ENCODE measurements at places on chromosomes 13 and 19.
A peak's percentile ranks its signal among the peaks of the same experiment; 100 is the strongest.

DNA sequence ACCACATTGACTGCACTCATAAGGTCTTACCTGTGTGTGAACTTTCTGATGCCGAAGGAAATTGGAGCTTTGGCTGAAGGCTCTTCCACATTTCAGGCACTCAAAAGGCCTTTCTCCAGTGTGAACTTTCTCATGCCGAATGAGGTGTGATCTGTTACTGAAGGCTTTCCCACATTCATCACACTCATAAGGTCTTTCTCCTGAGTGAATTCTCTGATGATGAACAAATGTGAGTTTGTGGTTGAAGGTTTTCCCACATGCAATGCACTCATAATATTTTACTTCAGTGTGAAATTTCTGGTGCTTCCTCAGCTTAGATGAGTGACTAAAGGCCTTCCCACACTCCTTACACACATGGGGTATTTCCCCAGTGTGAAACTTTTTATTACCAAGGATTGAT lies 5.7 kb downstream of the ZNF132 start:
- no peak for DNase-seq

- DNase-seq = peak; percentile 75
Measured at GRCh38 chr19:53333066-53333462, 485 bp upstream of the ZNF845 start.

GRCh38 chr13:51520524-51520923 lies 63.7 kb upstream of the WDFY2 start:
- DNase-seq = no peak

DNA sequence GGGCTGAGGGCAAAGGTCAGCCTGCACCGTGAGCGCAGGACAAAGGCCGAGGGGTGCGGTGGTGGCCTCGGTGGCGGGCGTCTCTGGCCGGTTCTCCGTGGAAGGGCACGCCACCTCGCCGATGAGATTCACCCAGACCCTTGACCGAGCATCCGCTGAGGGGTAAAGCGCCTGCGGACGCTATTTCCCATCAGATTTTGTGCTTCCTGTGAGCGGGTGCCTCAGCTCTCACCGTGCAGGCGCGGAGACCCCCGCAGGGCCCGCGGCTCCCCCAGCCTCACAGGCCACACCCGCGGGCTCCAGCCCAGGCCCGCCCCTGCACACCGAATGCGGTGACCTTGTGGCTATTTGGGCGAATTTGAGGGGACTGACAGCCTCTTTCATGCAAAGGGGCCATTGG lies 348.0 kb downstream of the TEX29 start:
- no peak for DNase-seq

DNA sequence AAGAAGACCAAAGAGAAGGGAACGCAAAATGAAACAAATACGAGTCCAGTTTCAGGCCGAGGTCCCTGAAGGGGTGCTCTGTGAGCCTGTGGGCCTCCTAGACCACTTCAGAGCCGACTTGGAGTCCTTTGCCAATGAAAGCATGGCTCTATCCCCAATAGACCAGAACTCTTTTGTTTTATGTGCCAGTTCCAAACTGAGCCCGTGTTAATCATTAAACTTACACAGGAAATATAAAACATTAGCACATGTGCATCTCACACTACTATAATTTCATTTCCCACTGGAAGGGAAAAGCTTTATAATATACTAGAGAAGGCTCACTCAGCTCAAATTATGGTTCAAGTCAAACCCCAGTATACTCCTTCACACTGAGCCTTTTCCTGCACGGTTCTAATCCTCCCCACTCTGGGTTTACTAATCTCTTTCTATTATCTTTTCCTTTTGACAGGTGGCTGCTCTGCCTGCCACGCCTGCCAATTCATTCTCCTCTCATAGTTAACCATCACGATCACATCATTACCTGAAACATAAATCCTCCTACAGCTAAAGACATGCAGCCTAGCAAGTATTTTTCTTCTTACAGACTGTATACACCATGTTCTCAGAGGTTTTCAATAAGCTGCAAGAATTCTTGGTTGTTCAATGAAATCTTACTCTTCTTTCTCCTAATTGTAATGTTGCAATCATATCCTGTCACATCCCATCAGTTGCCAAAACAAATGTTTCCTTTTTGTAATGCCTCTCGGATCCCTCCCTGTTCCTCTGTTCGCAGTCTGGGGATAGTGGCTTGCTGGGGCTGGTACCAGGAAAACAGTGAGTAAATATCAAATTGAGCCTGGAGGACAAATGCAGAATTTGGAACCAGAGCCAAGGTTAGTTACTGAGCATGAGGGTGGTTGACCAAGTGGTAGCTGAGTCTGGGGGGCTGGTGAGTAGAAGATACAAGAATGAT lies 18.8 kb upstream of the WASF3 start:
- DNase-seq = no peak
